ENCODE measurements at places on chromosomes 1 and 21.
A peak's percentile ranks its signal among the peaks of the same experiment; 100 is the strongest.

- no peak for DNase-seq
Observed at GRCh38 chr1:46675549-46676314, 4.1 kb downstream of the TEX38 start.

- no peak for DNase-seq
Observed at GRCh38 chr21:15406791-15407190, 323.0 kb upstream of the USP25 start.

GRCh38 chr1:178142806-178143205, 48.9 kb downstream of the RASAL2 start:
- DNase-seq = no peak

DNA sequence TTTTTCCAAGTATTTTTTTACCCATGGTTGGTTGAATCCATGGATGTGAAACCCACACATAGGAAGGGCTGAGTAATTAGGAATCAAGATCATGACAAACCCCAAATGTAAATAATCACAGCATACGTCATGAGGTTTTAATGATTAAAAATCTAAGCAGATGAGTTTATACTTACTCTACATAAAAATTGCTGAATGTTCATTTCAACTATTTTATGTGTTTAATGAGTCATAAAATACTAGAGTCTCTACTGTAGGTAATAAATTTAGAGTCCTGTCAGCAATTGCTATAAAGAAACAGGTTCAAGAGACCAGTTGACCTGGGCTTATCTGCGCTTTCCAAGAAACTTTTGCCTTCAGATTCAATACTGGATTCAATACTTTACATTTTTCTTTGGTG, 18.2 kb downstream of the CTH start:
- no peak for DNase-seq

GRCh38 chr1:224684979-224685425, 68.9 kb downstream of the CNIH3 start:
- no peak for DNase-seq

GRCh38 chr1:228487336-228488124, at the start of gene RNF187:
RNF187 (plus strand) TSS chr1:228487382.
- peak; percentile 45 for DNase-seq

- DNase-seq = no peak
Observed at GRCh38 chr1:154371436-154371835, 33.7 kb upstream of the IL6R start.

GRCh38 chr1:155066777-155067176, 3.2 kb downstream of the EFNA4 start:
- DNase-seq = no peak

- DNase-seq = no peak
Observed at GRCh38 chr1:235006132-235006721, 122.4 kb downstream of the TOMM20 start.

- DNase-seq = no peak
Observed at GRCh38 chr21:31490443-31490842, 146.4 kb upstream of the TIAM1 start.

DNA sequence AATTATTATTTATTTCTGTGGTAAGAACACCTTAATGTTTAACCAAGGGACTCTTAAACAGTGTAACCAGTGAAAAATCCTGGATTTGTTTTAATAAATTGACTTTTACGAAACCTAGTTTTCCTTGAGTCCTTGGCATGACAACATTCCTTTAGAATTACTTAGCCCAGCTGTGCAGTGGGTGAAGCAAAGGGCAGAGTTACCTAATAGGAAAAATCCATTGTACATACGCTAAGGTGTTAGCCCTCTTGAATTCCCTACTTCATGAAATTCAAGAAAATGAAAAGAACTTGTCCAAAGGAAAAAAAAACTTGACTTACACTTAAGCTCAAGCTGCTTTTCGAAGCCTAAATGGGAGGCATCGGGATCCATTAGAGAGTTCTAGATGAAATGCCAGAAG, 852.0 kb upstream of the ADAMTS5 start:
- DNase-seq = no peak

DNA sequence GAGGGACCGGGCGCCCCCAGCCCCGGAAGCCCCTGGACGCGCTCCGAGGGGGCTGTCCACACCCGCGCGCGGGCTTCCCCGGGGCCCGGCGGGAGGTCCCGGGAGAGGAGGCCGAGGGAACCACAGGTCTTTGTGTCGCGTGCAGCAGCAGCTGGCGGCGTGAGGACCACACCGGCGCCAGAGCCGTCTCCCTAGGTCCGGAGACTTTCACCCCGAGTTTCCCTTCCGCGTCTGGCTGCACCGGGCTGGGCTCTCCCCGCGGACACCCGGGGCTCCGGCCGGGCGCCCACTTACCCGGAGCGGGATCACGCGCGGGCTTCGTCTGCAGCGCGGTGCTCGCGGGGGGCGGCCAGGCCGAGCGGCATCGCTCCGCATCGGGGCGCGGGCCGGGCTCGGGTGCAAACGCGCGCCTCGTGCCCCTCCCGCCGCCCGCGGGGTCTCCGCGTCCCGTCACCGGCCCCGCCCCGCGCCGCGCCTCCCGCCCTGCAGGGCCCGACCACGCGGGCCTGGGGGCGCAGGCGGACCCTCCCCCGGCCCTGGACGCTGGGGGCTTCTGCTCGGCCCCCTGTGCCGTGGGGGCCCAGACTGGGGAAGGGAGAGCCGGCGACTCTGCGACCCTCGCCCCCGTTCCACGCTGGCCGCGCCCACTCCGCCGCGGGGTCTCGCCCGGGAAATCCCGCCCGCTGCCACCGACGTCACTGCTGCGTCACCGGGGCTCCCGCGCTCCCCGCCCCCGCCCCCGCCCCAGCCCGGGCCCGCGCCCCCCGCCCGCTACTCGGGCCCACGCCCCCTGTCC, at the start of gene GNG4:
Gene GNG4, minus strand, starts transcription at position 417 of the 796 bp plus-strand sequence. CDS start 65,946 bp downstream, outside the sequence.
- peak; percentile 80 for DNase-seq

DNA sequence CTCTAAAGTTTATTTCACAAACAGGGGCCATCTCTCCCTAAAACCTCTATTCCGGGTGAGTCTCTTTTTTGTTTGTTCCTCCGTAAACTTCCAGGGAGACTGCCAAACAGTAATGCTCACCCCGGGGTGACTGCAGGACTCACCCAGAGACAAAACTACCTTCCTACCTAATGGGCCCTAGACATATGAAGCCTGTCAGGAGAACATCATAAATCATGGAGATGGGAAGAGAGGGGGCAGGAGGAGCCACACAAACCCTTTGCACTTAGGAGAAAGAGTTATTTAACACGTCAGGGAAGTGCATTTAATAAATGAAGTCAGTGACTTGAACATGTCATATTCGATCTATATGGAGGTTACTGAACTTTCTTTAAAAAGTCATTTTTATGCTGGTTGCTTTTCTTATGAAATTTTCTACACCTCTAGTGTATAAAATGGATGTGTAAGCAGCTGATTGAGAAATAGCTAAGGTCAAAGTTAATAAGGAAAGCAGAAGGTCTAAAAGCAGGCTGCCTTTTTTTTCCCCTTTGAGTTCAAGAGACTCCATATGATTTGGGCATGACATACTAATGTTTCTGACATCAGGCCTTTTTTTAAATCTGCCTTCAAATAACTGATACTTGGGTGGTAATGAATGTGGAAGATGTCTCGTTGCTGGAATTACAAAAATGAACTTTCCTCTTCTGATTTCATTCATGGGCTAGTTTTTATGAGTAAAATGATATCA, 286.9 kb upstream of the USP25 start:
- no peak for DNase-seq

DNA sequence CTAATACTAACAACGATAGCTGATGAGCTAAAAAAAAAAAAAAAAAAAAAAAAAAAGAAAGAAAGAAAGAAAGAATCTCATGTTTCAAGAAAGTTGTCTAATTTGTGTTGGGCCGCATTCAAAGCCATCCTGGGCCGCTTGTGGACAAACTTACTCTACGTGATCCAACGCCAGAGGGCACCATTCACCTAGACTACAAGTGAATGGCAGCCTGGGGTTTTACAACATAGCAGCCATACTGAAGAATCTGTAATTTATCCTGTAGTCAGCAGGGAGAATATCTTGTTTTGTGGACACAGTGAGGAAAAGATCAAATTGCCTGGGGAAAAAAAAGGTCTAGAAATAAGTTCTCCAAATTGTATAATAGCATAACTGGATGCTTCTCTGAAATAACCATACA, 47.0 kb downstream of the CYP2J2 start:
- peak; percentile 37 for DNase-seq
